Psoas muscle (tissue), 8 donors: ENCODE measurements at places on chromosomes 16 and 17.

DNA sequence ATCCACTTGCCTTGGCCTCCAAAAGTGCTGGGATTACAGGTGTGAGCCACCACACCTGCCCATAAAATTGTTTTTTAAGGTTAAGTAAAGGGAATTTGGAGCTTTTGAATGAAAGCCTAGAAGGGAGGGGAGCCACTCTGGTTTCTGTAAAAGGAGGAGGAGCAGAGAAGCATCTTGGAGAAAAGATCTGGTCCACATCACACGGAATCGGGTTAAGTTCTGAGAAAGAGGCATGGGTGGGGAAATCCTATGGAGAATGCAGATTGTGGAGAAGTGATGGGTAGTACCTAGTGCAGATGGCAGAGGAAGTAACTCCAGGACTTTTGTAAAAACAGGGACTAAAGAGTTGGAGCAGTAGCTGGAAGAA is 18.3 kb upstream of the CEP112 start:
- no peak for DNase-seq

GRCh38 chr16:5036228-5037156 is 2.8 kb upstream of the NAGPA start:
- peak; percentile 30 for DNase-seq

GRCh38 chr16:588889-589657 is 793 bp upstream of the RAB40C start:
- peak; percentile 99 for DNase-seq

- DNase-seq, result no peak
Observed at GRCh38 chr16:87192452-87193073, 124.6 kb downstream of the C16orf95 start.

GRCh38 chr17:71494062-71494855 is 626.6 kb upstream of the SOX9 start:
- DNase-seq, result no peak

GRCh38 chr17:16255481-16255921 is 38.5 kb downstream of the PIGL start:
- DNase-seq, result peak; percentile 71

DNA sequence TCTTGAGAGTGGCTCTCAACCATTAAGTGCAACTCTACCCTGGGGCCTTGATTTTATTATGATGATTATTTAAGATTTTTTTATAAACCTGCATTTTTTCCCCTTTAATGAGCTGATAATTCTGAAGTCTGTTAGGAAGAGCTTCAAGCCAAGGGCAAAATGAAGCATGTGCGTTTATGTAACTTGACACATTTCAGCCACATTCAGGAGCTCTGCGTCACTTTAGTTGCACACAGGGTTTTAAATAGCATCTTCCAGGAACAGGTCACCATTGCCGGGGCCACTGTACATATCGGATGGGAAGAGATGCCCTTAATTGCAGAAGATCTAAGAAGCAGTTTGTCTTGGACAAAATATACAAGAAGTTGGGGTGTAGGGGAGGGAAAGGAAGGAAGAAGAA is 89.6 kb downstream of the BMERB1 start:
- no peak for DNase-seq

- DNase-seq, result no peak
Observed at GRCh38 chr17:62693616-62694409, 66.3 kb downstream of the MRC2 start.

- no peak for DNase-seq
Observed at GRCh38 chr17:42676424-42677011, at the start of gene PLEKHH3. Gene PLEKHH3, minus strand, starts transcription at chr17:42676994. Its CDS starts 431 bp downstream, at chr17:42676563.

DNA sequence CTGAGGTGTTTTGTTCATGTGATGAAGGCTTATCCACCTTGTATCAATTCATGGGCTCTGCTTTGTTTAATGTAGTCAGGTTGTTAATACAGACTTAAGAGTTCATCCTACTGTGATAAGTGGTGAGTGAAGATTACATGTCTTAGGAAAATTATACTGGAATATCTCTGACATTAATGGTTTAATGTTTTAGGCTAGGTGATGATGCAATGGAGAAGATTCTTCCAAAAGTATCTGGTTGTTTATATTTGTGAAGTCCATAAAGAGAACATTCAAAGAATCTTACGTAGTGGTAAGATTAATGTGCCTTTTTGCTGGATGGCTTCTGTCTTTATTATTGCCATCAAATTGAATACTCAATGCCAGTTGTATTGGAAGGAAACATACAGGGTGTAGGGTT is 236.4 kb downstream of the BCAS3 start:
- no peak for DNase-seq

DNA sequence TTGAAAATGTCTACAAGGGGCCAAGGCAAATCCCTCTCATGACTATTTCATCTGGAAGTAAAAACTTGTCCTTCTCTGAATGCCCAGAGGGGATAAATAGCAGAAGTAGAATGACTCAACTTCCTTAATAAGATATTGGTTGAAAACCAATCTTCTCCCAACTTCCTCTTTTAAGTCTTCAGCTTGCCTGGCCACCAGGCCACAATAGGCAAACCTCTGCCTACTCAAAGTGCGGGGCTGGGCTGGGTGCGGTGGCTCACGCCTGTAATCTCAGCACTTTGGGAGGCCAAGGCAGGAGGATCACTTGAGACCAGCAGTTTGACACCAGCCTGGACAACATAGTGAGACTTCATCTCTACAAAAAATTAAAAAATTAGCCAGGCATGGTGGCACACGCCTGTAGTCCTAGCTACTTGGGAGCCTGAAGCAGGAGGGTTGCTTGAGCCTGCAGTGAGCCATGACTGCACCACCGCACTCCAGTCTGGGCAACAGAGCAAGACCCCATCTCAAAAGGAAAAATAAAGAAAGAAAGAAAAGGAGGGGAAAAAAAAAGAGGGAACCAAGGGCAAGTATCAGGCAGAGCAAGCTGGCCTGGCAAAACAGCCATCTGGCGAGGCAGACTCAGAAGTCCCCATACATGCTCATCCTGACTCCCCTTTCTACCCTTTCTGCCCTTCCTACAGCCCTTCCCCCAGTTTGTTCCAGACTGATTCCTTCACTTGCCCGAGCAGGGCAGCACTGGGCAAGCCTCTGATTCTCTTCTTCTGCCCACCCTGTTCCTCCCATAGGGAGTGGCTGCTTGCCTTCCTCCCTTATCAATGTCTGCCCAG is 20.6 kb downstream of the MAP3K14 start:
- no peak for DNase-seq

- no peak for DNase-seq
Observed at GRCh38 chr16:56389554-56389953, 35.8 kb downstream of the AMFR start.

- DNase-seq, result peak; percentile 63
Observed at GRCh38 chr16:88977018-88977811, at the start of gene CBFA2T3. Gene CBFA2T3, minus strand, starts transcription at chr16:88977207. Its CDS starts 400 bp downstream, at chr16:88976807.

GRCh38 chr16:72639494-72639893 is 408.4 kb downstream of the ZFHX3 start:
- DNase-seq, result no peak

GRCh38 chr17:34299956-34300577 is 14.5 kb downstream of the CCL11 start:
- no peak for DNase-seq

DNA sequence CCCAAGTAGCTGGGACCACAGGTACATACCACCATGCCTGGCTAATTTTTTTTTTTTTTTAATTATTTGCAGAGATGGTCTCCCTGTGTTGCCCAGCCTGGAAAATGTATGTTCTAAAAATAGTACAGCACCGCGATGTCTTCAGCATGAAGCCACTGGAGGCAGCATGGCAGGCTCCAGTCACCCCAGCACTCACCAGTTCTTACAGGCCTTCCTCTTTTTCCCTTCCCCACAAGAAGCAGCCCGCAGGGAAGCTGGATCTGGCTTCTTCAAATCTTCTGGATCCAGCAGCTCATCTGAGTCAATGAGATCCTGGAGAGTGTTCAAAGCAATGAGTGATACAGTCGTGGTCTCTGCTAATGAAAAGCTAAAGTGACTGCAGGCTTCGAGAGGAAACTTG is 16.2 kb downstream of the CIAPIN1 start:
- DNase-seq, result no peak

- no peak for DNase-seq
Observed at GRCh38 chr17:66330646-66331037, 28.2 kb downstream of the PRKCA start.

DNA sequence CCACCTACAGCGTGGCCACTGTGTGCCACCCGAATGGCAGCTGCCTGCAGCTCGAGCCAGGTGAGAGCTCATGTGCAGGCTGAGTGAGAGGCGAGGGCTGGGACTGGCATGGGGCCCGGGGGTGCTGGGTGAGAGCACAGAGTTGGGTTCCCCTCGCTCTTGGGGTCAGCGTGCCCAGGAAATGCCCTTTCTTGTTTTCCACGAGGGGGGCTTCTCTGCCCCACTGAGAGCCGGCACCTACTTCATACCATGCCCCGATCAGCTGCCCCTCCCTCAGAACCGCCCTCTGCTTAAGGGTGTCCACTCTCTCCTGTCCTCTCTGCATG is 10.1 kb downstream of the ACE start:
- no peak for DNase-seq

GRCh38 chr17:16442594-16443510 is 27.5 kb downstream of the TRPV2 start:
- no peak for DNase-seq

- DNase-seq, result no peak
Observed at GRCh38 chr16:10880594-10881452, 3.8 kb downstream of the CIITA start.

GRCh38 chr17:18377437-18378204 is at the start of gene EVPLL:
Gene EVPLL, plus strand, starts transcription at chr17:18377778. Its CDS starts 3,160 bp downstream, at chr17:18380938.
- peak; percentile 60 for DNase-seq

DNA sequence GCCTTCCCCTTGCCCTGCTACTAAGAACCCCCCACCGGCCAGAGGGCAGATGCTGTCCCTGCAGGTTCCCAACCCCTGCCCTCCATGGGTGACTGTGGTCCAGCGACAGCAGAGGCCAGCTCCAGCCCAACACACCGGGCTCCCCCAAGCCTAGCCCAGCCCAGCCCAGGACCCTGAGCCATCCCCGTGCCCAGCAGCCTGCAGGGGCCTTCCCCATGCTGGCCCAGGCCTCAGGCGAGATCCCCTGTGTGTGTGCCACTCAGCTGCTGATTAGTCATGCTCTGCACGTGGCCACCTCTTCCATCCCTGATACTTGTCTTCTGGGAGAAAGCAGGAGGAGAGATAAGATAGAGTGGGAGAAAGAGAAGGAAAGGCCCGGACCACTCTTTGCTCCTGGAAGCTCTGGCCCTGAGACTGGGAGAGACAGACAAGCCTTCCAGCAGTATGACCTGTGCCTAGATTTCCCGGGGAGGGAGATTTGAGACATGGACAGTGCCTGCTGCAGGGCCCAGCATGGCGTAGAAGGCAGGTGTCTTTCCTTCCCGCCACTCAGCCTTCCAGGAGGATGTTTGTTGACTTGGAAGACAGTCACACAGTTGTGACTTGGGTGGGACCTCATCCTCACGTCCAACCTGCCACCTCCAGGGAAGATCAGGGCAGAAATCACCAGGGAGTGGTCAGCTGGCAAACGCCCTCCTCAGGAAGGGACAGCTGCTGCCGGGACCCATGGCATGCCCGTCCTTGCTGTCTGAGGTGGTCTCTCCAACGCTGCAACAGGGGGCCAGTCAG is 41.3 kb upstream of the RASD1 start:
- peak; percentile 14 for DNase-seq

GRCh38 chr16:47687694-47688093 is 226.6 kb downstream of the PHKB start:
- no peak for DNase-seq
